NCI-H1694 (cell line): ENCODE measurements at places on chromosomes 2 and 18.

DNA sequence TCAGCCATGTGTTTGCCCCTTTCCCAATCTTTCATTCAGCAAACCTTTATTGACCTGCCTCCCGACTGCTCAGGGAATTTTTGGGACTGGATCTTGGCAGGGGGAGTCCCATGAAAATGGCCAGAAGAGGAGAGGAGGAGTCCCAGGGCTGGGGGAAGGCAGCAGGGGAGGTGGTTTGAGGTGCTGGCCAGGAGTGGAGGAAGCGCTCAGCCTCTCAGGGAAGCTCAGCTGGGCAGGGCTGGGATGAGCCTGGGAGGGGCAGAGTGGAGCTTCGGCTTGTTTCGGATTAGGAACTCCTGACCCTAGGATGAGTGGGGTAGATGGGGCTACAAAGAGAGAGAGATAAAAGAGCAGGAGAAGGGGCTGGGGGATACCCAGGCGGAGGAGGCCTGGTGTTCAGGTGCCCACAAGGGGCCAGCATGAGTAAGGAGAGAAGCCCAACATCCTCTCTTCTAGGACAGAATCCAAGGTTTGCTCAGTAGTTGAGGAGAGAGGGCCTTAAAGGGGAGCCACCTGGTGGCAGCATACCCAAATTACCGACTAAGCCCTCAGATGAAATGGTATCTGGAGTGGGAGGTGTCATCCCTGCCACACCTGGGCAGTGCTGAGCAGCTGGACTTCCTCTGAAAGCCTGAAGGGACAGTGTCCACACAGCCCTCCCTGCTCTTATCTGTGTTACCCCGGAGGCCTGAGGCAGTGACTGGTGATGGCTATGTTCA, 91.1 kb downstream of the INHBB start:
- DNase-seq = peak; percentile 51

DNA sequence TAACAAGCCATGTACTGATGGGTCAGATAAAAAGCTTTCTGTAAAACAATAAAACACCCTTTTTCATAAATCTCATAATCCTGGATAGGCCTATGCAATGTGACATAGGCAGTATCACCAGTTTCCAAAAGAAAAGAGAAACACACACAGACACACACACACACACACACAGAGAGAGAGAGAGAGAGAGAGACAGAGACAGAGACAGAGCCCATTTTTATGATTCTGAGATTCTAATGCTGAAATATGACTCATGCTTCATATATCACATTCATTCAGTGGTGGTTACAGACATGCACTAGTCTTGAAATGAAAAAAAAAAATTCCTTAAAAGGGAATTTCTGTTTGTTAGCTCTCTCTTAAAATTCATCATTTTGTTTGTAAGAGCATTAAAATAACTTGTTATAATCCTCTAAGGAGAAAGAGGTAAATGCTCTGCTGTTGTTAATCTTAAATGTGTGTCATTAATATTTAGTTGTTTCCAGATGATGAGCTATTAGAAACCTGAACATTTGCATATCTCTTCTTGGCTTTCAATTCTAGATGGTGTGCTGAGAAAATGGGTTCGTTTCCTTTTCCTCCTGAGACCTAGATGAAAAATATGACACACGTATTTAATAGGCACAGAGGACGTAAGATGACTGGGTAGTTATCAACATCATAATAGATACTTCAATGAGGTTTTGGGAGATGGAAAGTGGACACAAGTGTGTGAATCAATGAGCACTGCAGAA, 1598.7 kb upstream of the ACVR2A start:
- DNase-seq = no peak

DNA sequence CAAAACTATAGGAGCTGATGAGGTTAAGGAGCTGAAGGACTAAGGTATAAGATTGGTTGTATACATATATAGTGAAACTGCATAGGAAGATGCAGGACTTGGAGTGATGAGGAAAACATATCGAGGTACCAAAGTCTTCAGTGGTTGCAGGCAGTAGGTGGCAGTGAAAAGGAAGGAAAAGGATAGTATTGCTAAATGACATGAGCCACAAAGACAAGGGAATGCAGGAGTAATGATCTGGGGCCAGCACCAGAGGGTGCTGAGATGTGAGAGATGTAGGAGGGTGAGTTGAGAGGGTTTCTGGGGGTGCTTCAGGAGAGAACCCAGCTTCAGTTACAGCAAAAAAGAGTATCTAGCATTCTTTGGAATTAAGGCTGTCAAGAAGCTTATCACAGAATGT, 172.2 kb upstream of the MYO3B start:
- no peak for DNase-seq

DNA sequence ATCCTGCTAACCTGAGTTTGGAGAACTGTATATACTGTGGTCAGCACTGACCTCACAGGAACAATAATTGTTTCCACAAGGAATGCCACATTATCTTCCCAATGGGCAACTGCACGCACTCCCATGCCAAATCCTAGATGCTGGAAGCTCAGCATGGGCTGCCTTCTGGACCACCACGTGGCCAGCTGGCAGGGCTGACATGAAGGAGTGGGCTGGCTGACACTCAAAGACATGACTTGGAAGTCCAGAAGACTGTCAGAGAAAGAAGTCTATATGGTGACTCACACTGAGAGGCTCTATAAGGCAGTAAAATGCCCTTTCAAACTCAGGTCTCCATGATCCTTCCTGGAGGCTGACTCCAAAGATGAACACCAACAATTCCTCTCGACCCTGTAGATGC, 98.4 kb upstream of the RNF152 start:
- no peak for DNase-seq

GRCh38 chr18:7896161-7896560, 329.0 kb downstream of the PTPRM start:
- DNase-seq = no peak

DNA sequence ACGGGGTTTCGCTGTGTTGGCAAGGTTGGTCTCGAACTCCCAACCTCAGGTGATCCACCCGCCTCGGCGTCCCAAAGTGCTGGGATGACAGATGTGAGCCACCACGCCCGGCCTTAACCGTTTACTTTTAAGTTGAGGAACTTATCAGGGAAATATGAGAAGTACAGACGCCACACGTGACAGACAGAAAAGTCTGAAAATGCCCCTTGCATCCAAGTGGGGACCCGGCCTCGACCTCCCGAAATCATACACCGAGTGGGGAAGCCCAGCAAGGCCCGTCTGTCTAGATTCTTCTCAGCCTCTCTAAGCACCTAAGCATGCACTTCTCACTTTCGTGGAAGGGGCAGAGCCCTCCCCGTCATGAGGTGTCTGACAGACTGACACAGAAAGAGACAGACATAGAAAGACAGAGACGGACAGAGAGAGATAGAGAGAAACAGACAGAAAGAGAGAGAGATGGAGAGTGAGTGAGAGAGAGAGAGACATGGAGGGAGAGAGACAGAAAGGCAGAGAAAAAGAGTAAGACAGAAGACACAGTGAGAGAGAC, 107.3 kb upstream of the ANKRD30BL start:
- no peak for DNase-seq

GRCh38 chr2:132473174-132473883, 56.7 kb downstream of the GPR39 start:
- DNase-seq = peak; percentile 33

DNA sequence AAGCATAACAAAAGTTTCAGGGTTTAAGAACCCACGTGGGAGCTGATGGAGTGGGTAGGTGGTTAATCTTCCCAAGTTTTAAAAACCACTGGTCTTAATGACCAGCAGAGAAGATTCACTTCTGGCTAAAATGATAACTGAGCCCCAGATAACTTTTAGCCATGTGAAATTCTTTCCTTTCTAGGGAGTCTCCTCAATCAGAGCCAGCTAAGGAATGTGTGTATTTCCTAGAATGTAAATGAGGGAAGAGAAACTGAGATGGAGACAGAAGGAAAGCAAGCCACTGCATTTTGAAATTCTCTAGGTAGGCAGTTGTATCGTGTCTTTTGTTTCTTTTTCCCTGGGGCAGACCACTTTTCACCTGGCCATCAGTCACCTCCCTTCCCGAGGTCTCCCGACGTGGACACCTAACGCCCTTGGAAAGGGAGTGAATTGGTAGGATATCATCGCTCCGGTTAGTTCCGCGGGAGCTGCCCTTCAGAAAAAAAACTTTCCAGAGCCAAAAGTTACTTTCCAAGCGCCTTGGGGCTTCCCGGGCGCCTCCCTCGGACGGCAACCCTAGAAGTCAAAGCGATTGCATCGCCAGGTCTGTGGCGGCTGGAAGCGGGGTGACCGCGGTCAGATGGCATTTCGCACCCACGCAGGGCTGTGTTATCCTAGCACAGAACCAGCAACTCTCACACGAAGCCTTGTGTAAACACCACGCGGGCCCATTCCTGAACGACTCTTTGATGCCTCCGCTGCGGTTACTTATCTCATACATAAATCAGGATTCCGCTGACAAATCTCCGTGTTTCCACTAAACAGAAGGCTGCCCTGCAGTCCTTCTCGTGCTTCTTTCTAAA, 1.3 kb downstream of the COLEC12 start:
- DNase-seq = no peak
